HTR-8/SVneo (cell line): ENCODE measurements at places on chromosomes 11 and 22.

DNA sequence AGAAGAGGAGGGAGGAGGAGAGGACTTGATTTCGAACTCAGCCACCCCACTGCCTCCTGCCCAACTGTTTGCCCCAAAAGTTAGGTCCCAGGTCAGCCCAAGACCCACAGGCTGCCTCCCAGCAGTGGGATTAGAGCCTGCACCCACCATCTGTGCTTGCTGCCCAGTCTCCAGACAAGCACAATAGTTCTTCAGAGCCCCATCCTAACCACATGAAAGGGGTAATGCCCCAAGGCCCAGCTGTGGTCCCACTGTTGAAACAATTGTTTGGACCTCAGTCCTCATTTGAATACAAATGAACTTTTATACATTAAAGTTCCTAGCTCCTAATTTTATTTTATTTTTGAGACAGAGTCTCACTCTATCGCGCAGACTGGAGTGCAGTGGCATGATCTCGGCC is 5.4 kb upstream of the VPS51 start:
- no peak for DNase-seq

DNA sequence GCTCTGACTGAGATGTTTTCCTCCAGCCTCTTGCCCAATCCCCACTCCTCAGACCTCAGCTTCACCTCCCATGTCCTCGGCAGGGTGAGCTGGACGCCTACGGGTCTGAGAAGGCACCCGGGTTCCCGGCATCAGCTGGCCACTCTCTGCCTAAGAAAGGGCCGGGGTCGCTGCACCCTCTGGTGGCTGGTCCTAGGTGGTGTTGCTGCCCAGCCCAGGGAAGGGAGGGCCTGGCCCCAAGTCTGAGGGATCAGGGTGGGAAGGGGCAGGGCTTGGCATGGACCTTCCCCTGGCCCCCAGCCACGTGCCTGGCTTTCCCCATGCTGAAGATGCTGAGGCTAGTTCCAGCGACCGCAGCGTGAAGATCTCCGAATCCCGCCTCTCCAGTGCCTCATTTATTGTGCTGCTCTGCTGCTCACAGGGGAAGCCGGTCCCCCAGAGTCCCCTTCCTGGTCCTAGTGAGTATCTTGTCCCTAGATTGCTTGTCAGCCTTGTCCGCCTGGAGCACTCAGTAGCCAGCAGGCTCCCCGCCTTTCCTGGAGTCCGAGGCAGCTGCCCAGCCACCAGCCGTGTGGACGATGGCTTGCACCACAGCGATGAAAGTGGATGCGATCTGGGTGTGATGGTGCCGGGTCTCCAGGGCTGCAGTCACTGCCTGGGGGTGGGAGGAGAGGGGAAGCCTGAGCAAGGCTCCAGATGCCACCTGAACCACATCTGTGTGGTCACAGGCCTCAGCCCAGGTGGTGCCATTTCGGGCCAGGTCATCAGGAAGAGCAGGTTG is 2.9 kb upstream of the GGT5 start:
- peak; percentile 81 for DNase-seq

DNA sequence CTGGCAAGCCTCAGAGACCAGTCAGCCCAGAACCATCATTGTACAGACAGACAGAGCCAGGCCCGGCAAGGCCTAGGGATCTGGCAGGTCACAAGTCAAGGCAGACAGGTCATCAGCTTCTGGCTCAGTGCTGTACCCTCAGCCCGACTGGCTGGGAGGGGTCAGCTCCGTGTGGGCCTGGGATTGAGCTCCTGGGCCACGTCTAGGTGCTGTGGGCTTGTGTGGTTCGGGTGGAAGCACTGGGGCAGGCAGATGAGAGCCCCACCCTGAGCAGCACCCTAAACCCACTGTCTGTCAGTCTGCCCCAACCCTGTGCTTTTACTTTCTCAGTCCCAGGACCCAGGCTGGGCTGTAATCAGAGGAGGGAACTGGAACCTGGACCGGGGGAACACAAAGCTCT is 26.9 kb upstream of the P2RY2 start:
- no peak for DNase-seq

DNA sequence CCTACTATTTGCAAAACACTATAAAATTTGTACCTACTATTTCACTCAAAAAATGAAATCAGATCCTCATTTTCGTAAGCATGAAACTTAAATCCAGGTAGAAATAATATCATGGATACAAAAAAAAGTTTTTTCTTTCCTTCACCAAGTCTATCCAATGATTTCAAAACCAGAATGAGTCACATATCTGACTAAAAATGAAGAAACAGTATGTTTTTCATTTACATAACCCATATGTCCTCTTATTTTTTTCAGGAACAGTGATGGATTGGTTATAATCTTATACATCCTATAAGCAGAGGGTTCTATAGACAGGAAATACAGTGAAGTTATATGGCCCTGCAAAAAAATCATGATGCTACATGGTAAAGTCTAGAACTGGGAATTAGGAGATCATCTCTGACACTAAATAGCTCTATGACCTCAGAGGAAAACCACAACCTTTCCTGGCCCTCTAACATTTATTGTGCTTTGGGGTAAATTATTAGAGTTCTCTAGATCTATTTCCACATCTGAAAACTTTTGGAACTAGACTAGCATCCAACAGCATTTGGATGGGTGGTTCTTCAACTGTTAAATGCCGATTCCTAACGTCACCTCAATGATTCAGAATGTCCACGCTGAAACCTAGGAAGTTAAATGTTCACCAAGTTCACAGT is 10.9 kb downstream of the MTMR2 start:
- DNase-seq = no peak

DNA sequence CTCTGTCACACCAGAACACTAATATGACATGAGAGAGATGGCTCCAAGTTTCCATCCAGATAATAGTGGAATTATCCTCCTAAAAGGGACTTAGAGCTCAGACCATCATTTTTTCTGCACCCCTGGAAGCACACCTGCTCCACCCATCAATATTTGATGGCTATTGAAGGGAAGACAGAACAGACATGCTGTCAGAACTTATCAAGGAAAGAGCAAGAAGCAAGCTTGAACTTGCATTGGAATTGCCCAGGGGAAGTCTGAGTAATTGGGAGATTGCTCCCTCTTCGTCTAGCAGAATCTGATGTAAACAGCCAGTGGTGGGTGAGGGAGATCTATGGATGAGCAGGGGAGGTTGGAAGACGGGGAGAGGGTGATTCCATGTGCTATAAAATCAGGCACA is 874.4 kb upstream of the TENM4 start:
- no peak for DNase-seq

GRCh38 chr11:63512816-63513215 is 6.9 kb downstream of the LGALS12 start:
- no peak for DNase-seq

GRCh38 chr11:130562549-130562948 is 114.1 kb downstream of the ADAMTS15 start:
- no peak for DNase-seq

GRCh38 chr11:16286095-16286494 is 70.3 kb downstream of the SOX6 start:
- DNase-seq = no peak

- DNase-seq = no peak
These were observed 60.2 kb upstream of the PPARA start for GRCh38 chr22:46090036-46090591.

GRCh38 chr22:46581538-46582244 is 38.5 kb upstream of the GRAMD4 start:
- no peak for DNase-seq

GRCh38 chr11:110711776-110712658 is at the start of gene ARHGAP20:
Gene ARHGAP20 (minus strand): TSS chr11:110712437. CDS start chr11:110712231, 206 bp downstream.
- peak; percentile 42 for DNase-seq

GRCh38 chr11:12269446-12270214 is 107.7 kb upstream of the PARVA start:
- DNase-seq = no peak

- DNase-seq = no peak
These were observed 178.7 kb upstream of the CADM1 start for GRCh38 chr11:115682888-115683287.
